ENCODE measurements at places on chromosomes 1 and 21.

DNA sequence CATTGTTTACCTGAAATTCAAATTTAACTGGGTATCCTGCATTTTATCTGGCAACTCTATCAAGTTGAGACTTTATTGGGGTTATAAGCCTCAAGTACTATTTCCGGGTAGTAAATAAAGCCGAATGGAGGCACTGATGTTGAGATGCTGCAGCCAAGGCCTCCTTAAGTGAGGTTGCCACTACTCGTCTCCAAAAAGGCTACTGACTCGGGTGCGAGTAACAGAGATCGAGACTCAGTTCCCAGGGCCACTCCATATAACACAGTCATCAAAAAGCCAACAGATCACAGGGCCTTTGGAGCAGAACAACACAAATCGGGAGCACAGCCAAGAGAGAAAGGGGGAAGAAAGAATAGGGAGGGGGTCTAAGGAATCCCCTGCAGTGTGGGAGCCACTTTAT lies 524 bp downstream of the COPA start:
- no peak for DNase-seq

DNA sequence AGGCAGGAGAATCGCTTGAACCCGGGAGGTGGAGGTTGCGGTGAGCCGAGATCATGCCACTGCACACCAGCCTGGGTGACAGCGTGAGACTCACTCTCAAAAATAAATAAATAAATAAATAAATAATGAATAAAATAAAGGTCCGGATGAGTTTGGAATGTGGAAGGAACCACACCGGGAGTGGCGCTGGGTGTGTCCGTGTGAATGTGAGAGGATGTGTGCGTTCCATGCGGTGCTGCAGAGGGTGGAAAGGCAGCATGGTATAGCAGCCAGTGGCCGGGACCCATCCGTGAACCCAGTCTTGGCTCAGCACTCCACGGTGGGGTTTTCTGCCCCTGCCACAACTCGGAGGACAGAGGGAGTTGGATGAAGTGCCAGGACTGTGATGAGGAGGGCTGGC lies 56.2 kb upstream of the POFUT2 start:
- no peak for DNase-seq

- no peak for DNase-seq
These were observed 13.4 kb upstream of the DPT start for GRCh38 chr1:168742386-168742785.

GRCh38 chr1:187433598-187433997 lies 604.8 kb downstream of the PLA2G4A start:
- DNase-seq, result no peak

- DNase-seq, result no peak
These were observed 147.4 kb downstream of the ZNF281 start for GRCh38 chr1:200262326-200262965.

DNA sequence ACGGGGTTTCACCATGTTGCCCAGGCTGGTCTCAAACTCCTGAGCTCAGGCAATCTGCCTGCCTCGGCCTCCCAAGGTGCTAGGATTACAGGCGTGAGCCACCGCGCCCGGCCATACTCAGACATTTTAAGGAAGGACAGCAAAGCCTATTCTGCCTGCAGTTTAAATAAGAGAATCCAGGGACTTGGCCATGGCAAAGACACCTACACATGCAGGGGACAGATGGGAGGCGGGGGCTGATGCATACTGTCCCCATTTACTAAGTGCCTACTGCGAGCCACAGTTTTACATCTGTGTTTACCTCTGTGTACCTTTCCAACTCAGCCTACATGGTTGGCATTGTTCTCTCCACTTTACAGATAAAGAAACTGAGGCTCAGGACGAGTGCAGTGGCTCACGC lies 25.4 kb downstream of the LDLRAD2 start:
- no peak for DNase-seq

DNA sequence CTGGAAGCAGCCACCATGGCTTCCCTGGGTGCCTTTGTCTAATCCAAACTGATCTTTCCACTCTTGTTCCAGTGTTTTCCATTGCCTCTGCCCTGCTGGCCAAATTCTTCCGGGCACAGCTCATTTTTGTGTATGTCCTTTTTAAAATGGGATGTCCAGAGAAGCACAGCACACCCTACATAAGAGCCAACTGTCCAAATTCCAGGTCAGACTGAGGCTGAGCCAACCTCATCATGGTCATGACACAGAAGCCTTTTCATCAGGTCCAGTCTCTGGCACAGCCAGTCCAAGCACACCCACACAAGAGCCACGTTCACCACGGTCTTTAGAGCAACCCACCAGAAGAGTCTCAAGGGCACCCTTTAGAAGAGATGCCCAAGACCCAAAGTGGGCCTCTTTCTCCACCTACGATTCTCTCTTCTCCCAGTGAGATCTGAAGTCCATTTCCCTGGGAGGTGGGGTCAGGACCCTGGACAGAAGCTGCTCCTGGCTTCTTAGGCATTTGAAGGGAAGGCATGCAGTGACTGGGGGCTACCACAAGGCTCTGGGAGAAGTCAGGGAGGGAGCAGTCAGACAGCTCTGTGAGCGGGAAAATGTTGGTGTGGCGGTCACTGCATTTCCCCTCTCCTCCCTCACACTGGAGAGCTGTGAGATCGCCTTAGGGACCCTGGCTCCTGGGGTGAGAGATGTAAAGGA lies 53.2 kb downstream of the SYT2 start:
- DNase-seq, result no peak

GRCh38 chr1:153789478-153790034 lies 14.3 kb downstream of the SLC27A3 start:
- no peak for DNase-seq

- DNase-seq, result no peak
These were observed 7.6 kb upstream of the EIF4G3 start for GRCh38 chr1:21184276-21184675.

GRCh38 chr1:36349241-36349671 lies 25.8 kb upstream of the EVA1B start:
- DNase-seq, result no peak

GRCh38 chr1:206826394-206826793 lies 39.0 kb upstream of the IL20 start:
- no peak for DNase-seq

GRCh38 chr1:208241512-208241911 lies 2.7 kb downstream of the PLXNA2 start:
- no peak for DNase-seq

DNA sequence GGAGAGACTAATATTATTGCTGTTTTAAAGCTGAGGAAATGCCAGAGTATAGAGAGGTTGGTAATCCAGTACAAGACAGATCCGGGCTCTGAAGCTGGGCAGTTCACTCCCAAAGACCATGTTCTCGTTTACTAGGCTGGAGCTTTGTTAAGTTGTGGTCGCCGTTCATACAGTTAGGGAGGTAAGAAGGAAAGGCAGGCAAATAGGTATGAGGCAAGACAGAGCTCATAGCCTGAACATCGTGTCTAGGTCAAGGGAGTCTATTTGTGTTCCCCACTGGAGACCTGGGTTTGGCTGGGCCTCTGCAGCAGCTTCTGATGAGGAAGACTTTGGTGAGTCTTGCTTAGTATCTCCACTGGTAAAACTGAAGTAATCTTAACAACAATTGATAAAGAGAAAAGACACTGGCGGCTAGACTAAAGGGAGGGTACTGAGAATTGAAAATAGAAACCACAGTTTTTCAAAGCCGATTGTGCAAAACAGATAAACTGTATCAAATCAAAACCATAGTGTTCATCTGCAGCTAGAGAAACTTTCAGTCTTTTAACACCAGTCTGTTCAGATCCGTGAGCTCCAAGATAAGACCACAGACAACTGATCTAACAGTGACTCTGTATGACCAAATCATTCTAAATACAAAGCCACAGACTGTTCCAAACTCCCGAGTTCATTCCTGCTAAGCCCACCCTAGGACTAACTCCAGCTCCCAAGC lies 217.0 kb upstream of the FAM78B start:
- no peak for DNase-seq

Data from stimulated activated CD8-positive, alpha-beta memory T cell treated with anti-CD3 and anti-CD28 coated beads, Interleukin-7, amount 100 ng/mL, for 24 hours (primary cell).